ENCODE measurements at places on chromosomes 2 and 18.
A peak's percentile ranks its signal among the peaks of the same experiment; 100 is the strongest.

DNA sequence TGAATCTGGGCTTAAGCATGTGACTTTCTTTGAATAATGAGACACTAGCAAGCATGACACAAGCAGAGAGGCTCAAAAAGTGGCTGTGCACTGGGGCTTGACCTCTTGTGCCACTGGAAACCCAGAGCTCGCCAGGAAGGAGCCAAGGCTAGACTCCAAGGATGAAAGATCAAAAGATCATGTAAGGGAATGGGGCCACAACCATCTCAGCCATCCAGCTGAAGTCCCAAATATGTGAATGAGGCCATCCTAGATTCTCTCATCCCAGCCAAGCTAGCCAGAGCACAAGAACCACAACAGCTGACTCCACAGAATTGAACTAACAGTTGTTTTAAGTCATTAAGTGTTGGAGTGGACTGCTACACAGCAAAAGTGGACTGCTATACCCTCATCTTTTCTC, 288.1 kb downstream of the CCDC178 start:
- no peak for DNase-seq

DNA sequence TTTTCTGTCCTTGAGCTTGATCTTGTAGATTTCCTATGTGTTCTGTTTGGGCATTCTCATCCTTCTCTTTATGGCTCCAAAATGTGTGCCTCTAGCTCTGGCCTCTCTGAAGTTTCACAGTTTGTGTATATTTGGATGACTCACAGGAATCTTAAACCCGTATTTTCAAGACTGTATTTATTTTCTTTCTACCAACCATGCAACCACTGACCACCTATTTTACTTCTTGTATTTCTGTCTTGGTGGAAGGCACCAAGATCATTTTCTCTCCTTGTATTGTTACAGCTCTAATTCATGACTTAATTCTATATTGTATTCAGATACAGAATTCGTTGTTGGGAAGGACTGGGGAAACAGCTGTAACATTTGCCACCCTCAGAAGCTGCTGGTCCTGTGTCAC, 39.5 kb downstream of the ACSL3 start:
- DNase-seq = peak; percentile 37

GRCh38 chr2:121902616-121903015, 147.2 kb downstream of the TSN start:
- no peak for DNase-seq

- DNase-seq = no peak
Observed at GRCh38 chr2:144429396-144430112, 90.4 kb downstream of the ZEB2 start.

DNA sequence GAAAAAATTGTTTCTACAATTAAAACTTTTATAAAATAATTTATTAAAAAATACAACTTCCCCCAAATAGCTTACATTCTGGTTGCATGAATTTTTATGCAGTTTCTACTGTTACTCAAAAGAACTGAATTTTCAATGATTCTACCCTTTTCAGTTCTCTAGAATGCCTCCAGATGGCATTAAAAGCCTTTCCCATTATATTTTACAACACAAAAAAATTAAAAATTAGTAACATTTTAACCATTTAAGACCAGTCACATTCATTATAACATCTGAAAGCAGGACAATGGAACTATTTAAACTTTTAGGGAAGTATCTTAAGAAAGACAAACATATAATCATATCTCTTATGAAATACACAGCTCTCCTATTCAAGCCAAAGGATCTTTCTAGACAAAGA, 236.0 kb upstream of the REV1 start:
- peak; percentile 25 for DNase-seq

GRCh38 chr18:43882358-43883055, 605.2 kb upstream of the SYT4 start:
- DNase-seq = no peak

DNA sequence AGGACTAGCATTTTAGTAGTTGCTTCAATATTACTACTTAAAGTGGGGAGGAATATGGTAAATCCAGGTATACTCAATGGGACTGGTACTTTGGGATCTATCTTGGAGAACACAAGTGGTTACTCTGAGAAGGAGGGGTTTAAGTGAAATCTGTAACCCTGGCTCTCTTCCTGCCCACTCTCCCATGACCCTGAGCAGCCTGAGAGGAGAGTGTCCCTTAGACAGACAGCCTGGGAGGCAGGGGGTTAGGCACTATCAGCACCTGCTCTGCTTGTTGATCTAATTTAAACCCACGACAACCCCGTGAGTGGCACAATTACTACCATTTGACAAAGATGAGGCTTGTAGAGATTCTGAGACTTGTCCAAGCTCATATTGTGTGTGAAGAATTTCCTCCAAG, 395.5 kb downstream of the ALK start:
- DNase-seq = no peak

DNA sequence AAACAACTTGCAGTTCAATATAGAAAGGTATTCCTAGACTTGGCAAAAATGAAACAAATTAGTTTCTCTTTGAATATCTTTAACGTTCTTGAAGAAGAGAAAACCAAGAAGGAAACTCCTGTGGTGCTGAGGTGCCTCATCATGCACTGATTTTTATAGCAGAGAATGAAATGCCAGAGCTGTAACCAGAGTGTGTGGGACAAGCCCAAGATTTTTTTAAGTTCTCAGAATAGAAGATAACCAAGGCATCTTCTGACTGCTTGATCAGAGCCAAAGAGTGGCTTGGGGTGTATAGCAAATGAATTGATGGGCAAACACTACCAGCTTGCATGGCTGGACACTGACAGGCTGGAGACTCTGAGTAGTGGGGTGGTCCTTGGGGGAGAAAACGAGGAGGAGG, 7.9 kb downstream of the FHOD3 start:
- DNase-seq = no peak
